AG10803 (cell line): ENCODE measurements at places on chromosomes 4 and X.

GRCh38 chr4:37383579-37384229, 139.2 kb downstream of the NWD2 start:
- DNase-seq: peak; percentile 8

GRCh38 chr4:164378361-164378760, 375.6 kb upstream of the SMIM31 start:
- no peak for DNase-seq

GRCh38 chrX:155127465-155127864, 56.2 kb downstream of the BRCC3 start:
- DNase-seq: no peak

- no peak for DNase-seq
Observed at GRCh38 chr4:148141501-148141900, 300.7 kb downstream of the NR3C2 start.

DNA sequence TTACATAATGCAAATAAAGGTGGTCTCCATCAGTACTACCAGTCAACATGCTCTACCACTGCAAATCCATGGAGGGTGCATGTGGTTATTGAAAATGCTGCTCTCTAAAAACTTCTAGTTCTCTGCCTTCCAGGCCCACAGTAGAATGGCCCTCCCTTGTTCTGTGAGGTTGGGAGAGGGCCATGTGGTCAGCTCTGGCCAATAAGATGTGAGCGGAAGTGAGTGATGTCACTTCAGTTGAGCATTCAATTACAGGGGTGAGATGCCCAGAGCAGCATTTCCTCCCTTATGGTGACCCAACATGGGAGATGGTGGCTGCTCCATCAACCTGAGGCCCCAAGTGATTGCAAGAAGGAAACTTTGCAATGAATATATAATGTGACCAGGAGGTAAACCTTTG, 148.8 kb downstream of the CPEB2 start:
- DNase-seq: no peak

GRCh38 chrX:129188231-129188630, 335.1 kb downstream of the SMARCA1 start:
- no peak for DNase-seq

GRCh38 chr4:114093221-114093715, 113.8 kb upstream of the ARSJ start:
- DNase-seq: no peak

- DNase-seq: no peak
Observed at GRCh38 chrX:7027071-7027470, 120.4 kb upstream of the STS start.

GRCh38 chr4:47145630-47146029, 114.3 kb downstream of the GABRB1 start:
- peak; percentile 4 for DNase-seq

- peak; percentile 60 for DNase-seq
Observed at GRCh38 chr4:8516996-8517550, 63.1 kb upstream of the GPR78 start.

- DNase-seq: peak; percentile 73
Observed at GRCh38 chr4:78612398-78613178, 61.0 kb downstream of the ANXA3 start.

DNA sequence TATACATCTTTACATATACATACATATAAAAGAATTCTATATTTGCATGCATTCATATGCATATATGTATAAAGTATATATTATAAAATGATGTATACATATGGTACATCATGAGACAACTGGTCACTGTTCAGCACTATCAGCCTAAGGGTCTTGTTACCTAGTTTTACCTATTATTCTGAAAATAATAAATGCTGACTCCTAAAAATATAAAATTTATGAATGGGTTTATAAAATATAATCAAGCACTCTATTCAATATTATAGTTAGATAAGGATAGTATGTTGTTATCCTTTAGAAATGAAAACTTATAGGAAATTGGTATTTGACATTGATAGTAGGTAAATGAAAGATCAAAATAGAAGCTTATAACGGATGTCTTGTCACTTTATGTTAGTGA, 324.2 kb downstream of the GBA3 start:
- DNase-seq: no peak

DNA sequence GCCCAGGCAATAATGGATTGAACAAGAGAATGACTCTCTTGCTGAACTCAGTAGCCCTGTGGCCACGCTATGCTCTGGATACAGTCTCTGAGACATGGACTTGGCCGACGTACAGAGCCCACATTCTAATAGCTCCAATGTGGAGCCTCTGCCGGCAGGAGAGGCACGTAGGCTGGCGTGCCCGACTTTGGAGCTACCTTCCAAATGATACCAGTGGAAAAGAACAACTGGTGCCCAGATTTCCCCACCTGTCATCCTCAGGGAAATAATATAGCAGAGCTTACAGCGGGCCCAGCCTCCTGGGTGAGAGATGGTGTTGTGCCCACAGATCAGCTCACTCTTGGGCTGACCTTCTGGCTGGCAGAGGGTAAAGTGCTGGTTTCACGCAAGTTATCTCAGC, 10.6 kb downstream of the NDP start:
- DNase-seq: peak; percentile 25

- DNase-seq: peak; percentile 7
Observed at GRCh38 chr4:80434238-80434637, 98.7 kb downstream of the CFAP299 start.

DNA sequence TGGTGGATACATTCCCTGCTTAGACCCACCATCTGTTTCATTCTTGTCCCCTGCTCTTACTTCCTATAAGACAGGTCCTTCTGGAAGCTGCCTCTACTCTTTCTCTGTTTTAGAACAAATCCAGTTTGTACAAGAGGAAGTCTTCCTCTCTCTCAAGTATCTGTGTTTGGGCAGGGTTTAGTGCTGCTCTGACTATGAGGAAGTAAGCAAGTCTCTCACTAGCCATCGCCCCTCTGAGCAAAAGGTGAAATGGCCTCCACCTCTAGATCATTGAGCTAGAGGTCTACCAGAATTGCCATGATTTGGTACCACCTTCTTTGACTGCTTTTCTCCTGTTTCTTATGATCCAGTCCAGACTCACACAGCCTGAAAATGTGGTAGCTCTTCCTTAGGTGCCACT, 8.4 kb downstream of the BTK start:
- no peak for DNase-seq

DNA sequence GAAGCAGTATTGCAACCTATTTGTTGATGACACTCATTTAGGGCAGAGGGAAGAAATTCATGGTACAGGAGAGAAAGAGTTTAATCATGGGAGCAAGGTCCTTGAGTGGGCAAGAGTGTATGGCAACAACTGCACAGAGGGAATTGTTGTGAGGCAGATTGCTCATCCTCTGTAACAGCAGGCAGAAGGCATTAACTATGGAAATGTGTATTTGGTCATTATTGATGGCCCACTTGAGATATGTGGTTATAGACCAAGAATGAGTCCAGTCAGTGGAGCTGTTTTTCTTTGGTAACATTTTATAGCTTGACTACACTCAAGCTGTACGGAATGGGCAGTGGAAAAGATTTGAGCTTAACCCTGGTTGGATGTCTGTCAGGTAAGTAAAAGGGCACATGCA, 15.9 kb downstream of the PLRG1 start:
- DNase-seq: no peak

DNA sequence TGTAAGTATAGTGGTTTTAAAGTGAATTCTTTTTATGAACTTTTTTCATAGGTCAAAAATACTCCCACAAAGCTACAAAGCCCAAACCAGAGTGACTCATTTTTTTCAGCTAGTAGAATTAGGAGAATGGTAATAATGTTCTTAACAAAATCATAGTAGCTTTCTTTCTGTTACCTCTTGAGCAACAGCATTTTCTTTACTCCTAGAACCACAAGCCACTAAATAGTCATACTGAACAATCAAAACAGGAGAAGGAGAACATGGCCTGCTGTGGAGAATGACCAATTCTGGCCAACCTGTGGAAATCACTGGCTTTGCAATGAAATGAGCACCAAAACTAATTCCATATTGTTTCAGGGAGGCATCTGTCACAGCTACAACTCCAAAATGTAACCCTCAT, 112.9 kb downstream of the AMMECR1 start:
- peak; percentile 84 for DNase-seq

- no peak for DNase-seq
Observed at GRCh38 chr4:152200511-152201333, 335.2 kb downstream of the FBXW7 start.

GRCh38 chr4:138051157-138051556, 191.0 kb downstream of the SLC7A11 start:
- peak; percentile 53 for DNase-seq

DNA sequence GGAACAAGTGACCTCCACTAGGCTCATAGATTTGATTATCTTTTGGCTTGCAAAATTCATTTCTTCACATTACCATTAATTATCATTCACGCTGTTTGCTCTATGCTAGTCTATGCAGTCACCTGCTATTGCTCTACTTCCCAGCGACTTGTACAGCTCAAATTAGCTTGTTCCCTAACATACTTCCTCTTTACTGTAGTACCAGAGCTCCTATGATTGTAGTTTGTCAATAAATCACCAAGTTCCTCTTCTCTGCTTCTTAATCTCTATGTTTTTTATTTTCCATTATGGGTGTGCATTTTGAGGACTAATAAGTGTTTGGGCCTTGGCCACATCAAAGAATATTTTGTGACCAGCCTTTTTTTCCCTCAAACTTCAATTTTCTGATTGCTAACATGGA, 6.2 kb upstream of the GSPT2 start:
- no peak for DNase-seq
